Ammon's horn (tissue), 1 donor: ENCODE measurements at places on chromosomes 1 and 21.

GRCh38 chr1:99725996-99726395, 40.4 kb downstream of the FRRS1 start:
- DNase-seq: no peak

GRCh38 chr1:212595787-212596714, 12.5 kb upstream of the ATF3 start:
- no peak for DNase-seq

- no peak for DNase-seq
These were observed 48.9 kb downstream of the ATP6V1G3 start for GRCh38 chr1:198491596-198491995.

DNA sequence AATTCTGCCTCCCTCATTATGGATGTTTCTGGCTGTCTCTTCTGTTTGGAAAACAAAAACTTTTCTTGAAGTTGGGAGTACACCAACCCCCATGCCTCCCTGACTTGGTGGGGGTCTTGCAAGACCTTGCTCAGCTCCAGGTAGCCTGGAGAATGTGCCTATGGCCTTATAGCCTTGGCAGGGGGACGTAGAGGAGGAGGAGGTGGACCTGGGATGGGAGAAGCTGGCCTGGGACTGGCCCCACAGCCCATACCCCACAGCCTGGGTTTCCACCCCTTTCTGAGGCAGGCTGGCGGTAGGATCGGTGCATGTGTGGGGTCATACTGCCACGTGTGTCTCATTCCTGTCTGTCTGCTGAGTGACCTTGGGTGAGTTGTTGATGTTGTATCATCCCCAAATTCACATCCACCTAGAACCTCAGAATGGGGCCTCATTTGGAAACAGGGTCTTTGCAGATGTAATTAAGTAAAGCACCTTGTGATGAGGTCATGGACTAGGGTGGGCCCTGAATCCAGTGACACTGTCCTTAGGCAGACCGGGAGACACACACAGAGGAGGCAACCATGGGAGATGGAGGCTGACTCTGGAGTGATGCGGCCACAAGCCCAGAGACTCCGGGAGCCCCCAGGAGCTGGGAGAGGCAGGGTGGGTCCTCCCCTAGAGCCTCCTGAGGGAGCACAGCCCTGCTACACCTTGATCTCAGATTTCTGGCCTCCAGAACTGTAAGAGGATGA, 18.5 kb downstream of the OBSCN start:
- no peak for DNase-seq

DNA sequence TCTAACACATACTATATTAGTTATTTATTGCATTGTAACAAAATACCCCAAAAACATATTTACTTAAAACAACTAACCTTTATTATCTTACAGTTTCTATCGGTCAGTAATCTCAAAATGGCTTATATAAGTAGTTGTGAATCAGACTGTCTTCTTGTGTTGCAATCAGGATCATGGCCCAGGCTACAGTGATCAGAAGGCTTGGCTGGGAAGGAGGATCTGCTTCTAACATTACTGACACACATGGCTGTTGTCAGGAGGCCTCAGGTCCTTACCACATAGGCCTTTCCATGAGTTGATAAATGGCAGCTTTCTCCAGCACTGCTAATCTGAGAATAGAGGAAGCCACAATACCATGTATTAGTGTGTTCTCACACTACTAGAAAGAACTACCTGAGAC, 33.7 kb downstream of the CFH start:
- DNase-seq: no peak

DNA sequence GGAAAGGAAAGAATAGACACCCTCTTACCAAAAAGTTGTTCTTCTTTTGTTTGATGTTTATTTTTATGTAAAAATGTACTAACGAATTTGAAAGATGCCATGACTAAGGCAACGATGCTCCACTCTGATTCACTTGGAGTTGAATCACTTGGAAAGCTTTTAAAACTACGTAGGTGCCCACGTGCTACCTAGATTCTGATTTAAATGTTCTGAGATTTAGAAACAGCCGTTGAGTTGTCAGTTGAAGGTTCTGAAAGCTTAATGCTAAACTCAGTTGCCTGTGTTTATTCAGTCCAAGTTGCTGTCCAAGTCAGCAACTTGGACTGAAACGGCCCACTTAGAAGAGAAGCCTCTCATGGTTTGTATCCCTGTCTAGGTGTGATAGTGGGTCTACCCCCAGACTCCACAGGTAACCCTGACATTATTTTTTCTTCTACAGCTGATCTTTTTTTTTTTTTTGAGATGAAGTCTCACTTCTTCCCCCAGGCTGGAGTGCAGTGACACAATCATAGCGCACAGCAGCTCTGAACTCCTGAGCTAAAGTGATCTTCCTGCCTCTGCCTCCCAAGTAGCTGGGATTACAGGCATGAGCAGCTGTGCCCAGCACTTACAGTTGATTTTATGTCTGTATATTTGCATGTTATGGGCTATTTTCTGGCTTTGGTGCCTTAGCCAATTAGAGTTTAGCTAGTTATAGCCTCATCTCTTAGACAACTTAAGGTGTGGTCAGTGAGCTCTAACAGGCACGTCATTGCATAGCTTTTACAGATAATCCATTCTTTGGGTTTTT, 1.4 kb upstream of the VAMP4 start:
- peak; percentile 23 for DNase-seq

GRCh38 chr21:15667010-15667409, 62.8 kb upstream of the USP25 start:
- no peak for DNase-seq

GRCh38 chr1:11515368-11516300, 36.7 kb downstream of the DISP3 start:
- no peak for DNase-seq

DNA sequence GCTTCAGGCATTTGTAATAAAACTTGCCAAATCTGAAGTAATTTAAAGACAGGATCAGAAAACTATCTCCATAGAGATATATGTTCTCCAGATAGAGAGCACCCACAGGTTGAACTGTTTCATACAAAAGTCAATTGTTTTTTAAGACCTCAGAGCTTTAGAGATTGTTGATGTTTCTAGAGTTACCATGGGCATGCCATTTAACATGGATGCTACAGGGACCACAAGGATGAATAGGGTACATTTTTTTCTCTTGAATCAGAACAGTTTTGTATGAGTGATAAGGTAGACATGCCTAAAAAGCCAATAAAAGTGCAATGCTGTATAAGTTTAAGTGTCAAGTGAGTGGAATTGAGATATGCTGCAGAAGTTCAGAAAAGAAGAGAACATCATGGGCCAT, 511.0 kb upstream of the CAMK1G start:
- DNase-seq: no peak

DNA sequence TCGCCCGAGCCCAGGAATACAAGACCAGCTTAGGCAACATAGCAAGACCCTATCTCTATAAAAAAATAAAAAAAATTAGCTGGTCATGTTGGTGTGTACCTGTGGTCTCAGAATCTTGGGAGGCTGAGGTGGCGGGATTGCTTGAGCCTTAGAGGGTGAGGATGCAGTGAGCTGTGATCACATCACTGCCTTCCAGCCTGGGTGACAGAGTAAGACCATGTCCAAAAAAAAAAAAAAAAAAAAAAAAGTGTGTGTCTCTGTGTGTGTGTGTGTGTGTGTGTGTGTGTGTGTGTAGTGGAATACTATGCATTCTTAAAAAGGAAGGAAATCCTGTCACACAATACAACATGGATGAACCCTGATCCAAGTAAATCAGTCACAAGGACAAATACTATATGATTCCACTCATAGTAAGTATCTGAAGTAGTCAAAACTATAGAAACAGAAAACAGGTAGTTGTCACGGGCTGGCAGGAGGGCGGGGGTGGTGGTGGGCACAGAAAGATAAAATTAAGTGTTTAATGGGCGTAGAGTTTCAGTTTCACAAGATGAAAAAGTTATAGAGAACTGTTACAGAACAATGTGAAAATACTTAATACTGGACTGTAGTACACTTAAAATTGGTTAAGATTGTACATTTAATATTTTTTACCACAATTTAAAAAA, 47.8 kb downstream of the SELENOF start:
- DNase-seq: no peak

- no peak for DNase-seq
These were observed 1256.9 kb downstream of the BRINP3 start for GRCh38 chr1:189220750-189221149.

GRCh38 chr21:28142697-28143096, 850.0 kb downstream of the LTN1 start:
- no peak for DNase-seq

GRCh38 chr21:31201548-31201947, 142.5 kb downstream of the TIAM1 start:
- DNase-seq: peak; percentile 54
